Osteocyte (in vitro differentiated cells): ENCODE measurements at places on chromosomes 6 and 20. TPM values are rescaled to one million over a fixed set of nuclear protein-coding genes. Genes with fewer than 3 reads are reported as not detected.

LAMA5 gene
- 201 and 204 TPM in 2 replicates for total RNA-seq

PTPRK gene
- total RNA-seq = 130 and 131 TPM in 2 replicates

RAET1G gene
- total RNA-seq = 0.55 and 0.73 TPM in 2 replicates

MEP1A gene
- not detected in 2 replicates for total RNA-seq

DNA sequence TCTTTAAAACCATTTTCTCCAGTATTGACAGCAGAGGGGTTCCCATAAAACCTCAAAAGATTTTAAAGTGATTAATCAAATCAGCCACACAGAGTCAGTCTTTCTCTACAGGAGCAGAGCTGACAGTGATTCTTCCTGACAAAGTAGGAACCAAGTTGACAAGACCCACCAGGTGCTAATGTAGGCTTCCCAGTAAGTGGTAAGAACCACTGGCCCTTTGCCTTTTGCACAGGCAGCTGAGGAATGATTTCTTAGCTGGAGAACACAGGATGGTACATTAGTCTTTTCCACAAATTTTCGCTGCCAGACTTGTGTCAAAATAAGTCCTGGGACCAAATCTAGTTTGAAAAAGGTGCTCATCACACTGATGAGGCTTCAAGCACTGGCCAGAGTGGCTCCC is 95.8 kb downstream of the ARMC2 start:
- H3K36me3 ChIP-seq = peaks cover 2% of the 10 kb centered on the region
- no peak overlapping the region for H3K4me3 ChIP-seq
- H3K27me3 ChIP-seq = no peaks in the 10 kb centered on the region
- H3K27ac ChIP-seq = no peak overlapping the region

- no peak overlapping the region for H3K4me3 ChIP-seq
- H3K27me3 ChIP-seq = no peaks in the 10 kb centered on the region
- H3K4me1 ChIP-seq = no peaks in the 10 kb centered on the region
- H3K27ac ChIP-seq = no peak overlapping the region
Observed at GRCh38 chr6:15752820-15753219, 90.0 kb upstream of the DTNBP1 start.

DNA sequence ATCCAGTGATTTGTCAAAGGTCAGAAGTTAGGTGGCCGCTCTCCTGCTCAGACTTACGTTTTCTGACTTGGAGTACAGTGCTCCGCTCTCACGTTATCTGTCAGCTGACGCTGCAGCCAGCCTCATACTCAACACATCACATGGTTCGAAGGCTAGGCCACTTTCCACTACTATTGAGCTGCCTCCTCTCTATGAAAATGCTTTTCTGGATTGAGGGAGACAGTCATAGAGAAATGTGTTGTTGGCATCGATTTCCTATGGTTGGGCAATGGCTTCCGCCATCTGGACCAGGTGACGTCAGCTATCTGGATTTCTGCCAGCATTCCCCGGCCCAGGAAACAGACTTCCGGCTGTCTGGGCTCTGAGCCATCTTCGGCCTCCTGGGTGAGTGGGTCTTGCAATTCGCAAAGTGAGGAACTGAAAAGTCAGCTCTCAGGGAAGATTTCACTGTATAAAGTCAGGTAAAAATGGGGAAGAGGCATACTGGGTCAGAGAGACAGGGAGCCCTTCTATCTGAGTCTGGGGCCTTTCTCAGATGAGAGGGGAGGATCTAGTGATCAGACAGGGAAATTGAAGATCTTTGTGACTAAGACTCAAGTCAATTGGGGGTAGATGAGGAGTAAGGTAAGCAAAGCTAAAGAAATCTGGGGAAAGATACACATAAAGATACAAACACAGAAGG is 37.5 kb upstream of the IER3 start:
- DNase-seq = peak; percentile 98
- peaks cover 55% of the 10 kb centered on the region for H3K4me1 ChIP-seq
- peak overlapping the region; percentile 100 for H3K27ac ChIP-seq
- H3K36me3 ChIP-seq = no peaks in the 10 kb centered on the region

DNA sequence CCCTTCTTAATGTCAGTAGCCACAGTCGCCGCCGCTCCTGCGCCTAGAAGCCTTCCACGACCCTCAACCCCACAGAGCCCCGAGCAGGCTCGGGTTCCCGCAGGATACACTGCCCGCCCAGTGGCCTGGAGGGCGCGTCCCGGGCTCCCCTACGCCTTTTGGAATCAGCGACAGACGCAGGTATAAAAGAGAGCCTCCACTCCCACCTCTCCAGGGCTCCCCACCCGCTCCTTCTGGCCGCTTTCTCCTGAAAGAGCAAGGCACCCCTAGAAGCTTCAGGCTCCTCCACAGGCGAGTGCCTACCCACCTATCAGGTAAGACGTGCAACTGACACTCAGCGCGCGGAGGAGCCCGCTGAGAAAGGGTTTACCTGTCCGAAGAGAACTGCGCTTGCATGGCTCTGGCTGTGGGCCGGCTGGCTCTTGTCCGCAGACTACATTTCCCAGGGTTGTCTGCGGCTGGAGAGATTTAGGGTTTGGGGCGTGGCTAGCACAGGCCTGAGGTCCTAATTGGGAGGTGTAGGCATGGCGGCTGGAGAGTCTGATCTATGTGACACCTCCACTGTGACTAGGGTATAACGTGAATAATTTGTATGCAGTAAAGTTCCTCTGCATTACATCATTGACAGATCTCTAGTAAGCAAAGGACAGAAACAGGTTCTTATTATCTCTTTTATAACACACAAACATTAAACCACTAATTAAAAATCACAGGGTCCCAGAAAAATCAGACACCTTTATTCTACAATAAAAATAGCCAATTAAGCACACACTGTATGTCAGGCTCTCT is 13.5 kb upstream of the ZNF391 start:
- peaks cover 13% of the 10 kb centered on the region for H3K4me1 ChIP-seq
- H3K36me3 ChIP-seq = no peaks in the 10 kb centered on the region
- DNase-seq = no peak
- no peak overlapping the region for H3K27ac ChIP-seq
- H3K27me3 ChIP-seq = peaks cover 2% of the 10 kb centered on the region

DNA sequence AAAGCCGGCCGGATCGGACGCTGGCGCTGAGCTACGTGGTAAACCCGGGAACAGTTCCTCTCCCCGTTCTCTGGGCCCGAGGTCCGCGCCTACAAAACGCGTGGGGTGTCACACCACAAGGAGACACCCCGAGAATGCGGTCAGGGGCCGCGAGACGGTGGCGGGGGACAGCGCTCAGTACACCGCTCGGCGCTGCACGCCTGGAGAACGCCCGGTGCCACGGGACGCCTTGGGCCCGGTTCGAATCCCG is 670 bp downstream of the NCOA5 start:
- DNase-seq = peak; percentile 86
- peak overlapping the region; percentile 90 for H3K27ac ChIP-seq
- H3K4me1 ChIP-seq = peaks cover 51% of the 10 kb centered on the region
- H3K36me3 ChIP-seq = no peaks in the 10 kb centered on the region

- no peaks in the 10 kb centered on the region for H3K36me3 ChIP-seq
- peak within 1 kb of the TSS; percentile 55 for H3K4me3 ChIP-seq
- peaks cover 7% of the 10 kb centered on the region for H3K4me1 ChIP-seq
- H3K27ac ChIP-seq = no peak within 1 kb of the TSS
- H3K27me3 ChIP-seq = peaks cover 88% of the 10 kb centered on the region
Observed at GRCh38 chr20:57266291-57267157, at the start of gene BMP7. Gene BMP7, minus strand, starts transcription at chr20:57266641. Its CDS starts 519 bp downstream, at chr20:57266122.

- peaks cover 11% of the 10 kb centered on the region for H3K4me1 ChIP-seq
- H3K27ac ChIP-seq = no peak overlapping the region
- no peaks in the 10 kb centered on the region for H3K36me3 ChIP-seq
- H3K27me3 ChIP-seq = no peaks in the 10 kb centered on the region
- no peak overlapping the region for H3K4me3 ChIP-seq
Observed at GRCh38 chr6:165618241-165618640, 44.8 kb downstream of the PDE10A start.

DNA sequence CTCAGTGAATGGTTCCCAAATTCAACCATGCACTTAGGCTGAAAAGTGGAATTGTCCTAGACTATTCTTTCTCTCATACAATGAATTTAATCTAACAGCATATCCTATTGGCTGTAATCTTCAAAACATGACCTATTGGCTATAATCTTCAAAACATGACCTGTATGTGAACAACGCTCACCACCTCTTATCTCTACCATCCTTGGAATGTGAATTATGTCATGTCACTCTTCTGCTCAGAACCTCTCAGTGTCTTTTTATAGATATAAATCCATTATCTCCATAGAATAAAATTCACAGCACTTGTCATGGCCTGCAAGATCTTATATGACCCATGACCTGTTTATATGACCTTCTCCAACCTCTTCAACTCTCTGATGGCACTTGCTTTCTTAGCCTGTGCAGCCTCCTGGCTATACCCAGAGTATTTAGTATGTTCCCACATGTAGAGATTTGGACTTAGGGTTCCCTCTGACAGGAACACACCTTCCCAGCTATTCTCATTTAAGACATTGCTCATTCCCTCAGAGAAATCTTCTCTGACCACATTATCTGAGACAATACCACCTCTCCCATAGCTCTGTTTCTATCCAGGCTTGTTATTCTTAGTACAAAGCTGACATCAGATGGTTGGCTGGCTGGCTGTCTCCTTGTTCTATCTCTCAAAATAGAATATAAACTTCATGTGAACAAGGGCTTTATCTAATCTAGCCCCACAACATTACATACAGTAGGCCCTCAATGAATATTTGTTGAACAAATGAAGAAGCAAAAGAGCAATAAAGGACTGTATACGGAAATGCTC is 275.0 kb upstream of the PREP start:
- H3K36me3 ChIP-seq = no peaks in the 10 kb centered on the region
- no peak for DNase-seq
- H3K4me1 ChIP-seq = no peaks in the 10 kb centered on the region
- H3K27me3 ChIP-seq = no peaks in the 10 kb centered on the region

- no peak overlapping the region for H3K4me3 ChIP-seq
- no peaks in the 10 kb centered on the region for H3K36me3 ChIP-seq
- no peaks in the 10 kb centered on the region for H3K27me3 ChIP-seq
- peaks cover 18% of the 10 kb centered on the region for H3K4me1 ChIP-seq
Observed at GRCh38 chr6:9138936-9139335, 703.6 kb upstream of the SLC35B3 start.

DNA sequence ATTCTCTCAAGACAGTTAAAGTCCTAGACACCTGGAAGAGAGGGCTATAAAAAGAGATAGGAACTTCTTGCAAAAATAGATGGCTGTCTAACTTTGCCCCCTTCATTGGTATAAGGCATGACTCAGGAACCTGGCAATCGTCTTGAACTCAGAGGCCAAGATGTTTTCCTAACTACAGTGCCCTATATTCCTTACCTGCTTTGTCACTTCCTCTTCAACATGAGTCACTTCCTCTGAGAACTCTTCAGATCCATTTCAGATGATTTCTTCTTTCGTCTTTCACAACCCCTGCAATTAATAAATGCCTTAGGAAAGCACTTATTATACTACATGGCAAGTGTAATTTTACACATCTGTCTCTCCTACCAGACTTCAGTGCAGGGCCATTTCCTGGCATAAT is 83.5 kb downstream of the HAO1 start:
- H3K4me1 ChIP-seq = no peaks in the 10 kb centered on the region
- no peak overlapping the region for H3K4me3 ChIP-seq
- H3K27ac ChIP-seq = no peak overlapping the region
- no peaks in the 10 kb centered on the region for H3K36me3 ChIP-seq
- no peaks in the 10 kb centered on the region for H3K27me3 ChIP-seq
- DNase-seq = no peak

GRCh38 chr20:12331236-12331635 is 413.5 kb downstream of the BTBD3 start:
- H3K4me1 ChIP-seq = no peaks in the 10 kb centered on the region
- H3K36me3 ChIP-seq = no peaks in the 10 kb centered on the region
- no peak for DNase-seq
- H3K27ac ChIP-seq = no peak overlapping the region

GRCh38 chr6:56026455-56027180 is 151.2 kb upstream of the BMP5 start:
- peaks cover 21% of the 10 kb centered on the region for H3K4me1 ChIP-seq
- H3K36me3 ChIP-seq = no peaks in the 10 kb centered on the region
- DNase-seq = no peak
- H3K27me3 ChIP-seq = no peaks in the 10 kb centered on the region

DNA sequence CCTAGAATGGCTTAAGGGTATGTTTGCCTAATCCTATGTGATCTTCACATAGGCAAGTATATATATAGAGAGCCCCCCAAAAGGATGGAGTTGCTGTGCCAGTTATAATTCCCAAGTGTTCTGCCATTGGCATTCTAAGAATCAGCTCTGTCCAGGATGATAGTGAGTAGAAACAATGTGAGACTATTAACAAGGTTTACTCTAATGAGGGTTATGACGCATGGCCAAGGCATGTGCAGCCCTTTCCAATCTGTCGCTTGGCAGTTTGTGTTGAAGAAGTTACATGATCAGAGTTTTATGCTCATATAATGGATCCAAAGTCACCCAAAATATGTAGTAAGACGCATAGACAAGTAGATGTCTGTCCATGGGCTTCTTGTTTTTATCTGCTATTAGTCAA is 33.6 kb downstream of the VGLL2 start:
- H3K27me3 ChIP-seq = peaks cover 6% of the 10 kb centered on the region
- no peak overlapping the region for H3K4me3 ChIP-seq
- no peaks in the 10 kb centered on the region for H3K36me3 ChIP-seq
- no peak overlapping the region for H3K27ac ChIP-seq
